ENCODE measurements at places on chromosomes 2 and 18.

GRCh38 chr2:223054193-223054781 is 2.3 kb downstream of the KCNE4 start:
- DNase-seq: no peak

DNA sequence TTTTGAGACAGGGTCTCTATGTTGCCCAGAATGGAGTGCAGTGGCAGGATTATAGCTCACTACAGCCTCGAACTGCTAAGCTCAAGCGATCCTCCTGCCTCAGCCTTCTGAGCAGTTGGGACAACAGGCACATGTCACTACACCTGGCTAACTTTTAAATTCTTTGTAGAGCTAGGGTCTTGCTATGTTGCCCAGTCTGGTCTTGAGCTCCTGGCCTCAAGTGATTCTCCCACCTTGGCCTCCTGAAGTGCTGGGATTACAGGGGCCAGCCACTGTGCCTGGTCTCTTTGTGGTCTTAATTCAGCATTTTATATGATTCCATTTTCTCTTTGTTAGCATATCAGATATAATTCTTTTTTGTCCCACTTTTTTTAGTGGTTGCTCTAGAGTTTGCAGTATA is 34.1 kb downstream of the CEP192 start:
- no peak for DNase-seq

GRCh38 chr2:112728378-112729175 is 7.8 kb downstream of the NT5DC4 start:
- DNase-seq: no peak

DNA sequence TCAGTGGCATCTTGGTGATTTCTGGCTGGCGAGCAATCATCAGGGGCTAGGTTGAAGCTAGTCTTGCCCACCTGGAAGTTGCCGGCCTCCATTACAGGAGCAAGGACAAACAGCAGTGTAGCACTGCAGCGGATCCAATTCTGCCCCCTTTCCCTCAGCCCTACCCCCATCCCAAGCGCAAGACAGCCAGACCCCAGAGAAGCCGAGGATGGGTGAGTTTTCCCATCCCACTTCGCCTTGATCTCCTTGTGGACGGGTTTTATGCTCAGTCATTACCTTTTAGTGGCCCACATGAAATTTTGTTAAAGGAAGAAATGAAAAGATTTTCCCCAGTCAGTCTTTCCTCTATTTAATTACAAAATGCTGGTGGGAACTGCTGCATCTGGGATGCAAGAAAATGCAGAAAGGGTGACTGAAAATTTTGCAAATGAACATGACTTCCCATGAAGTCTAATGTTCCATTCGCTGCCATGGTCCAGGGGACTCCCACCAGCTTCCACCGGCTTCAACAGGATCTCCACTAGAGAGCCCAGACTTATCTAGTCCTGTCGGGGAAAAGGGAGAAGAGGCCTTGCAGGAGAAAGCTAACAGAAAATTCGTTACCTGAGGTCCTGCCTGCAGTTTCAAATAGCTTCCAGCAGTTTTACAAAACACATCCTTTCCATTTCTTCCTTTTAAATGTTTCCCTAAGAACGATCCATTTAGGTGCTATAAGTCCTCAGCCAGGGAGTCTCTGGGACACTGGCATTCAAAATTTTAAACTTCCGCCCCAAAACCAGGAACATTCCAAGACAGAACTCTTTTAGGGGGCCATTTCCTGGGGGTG is 1.9 kb upstream of the HOXD9 start:
- DNase-seq: no peak

GRCh38 chr2:42232024-42232423 is 62.9 kb downstream of the EML4 start:
- DNase-seq: no peak

GRCh38 chr2:50102383-50102782 is 929.5 kb downstream of the NRXN1 start:
- no peak for DNase-seq

GRCh38 chr2:197235711-197236110 is 74.9 kb downstream of the ANKRD44 start:
- DNase-seq: peak; percentile 17

DNA sequence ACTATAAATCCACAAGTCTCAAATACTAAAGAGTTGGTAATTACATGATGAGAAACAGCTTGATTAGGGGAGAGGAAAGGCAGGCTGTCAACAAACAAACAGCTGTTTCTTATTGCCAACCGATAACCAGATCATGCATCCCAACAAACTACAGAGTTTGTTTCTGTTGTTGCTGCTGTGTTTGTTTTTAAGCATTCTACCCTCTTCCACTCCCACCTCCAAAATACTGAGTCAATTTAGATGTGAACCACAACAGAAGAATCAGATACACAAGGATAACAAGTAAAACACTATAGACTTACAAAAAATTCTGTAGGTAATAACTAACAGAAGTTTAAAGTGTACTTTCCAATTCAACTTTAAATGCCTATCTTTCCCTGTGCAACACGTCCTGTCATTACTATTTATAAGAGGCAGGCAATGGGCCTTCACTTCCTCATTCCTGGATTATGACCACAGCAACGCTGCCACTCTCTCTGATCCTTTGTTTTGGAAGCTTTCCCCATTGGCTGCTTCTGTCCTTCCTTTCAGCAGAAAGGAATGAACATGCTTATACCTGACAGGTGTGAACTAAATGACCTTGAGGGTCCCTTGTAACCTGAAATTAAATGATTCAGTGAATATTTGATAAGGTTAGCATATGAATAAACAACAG is 152.0 kb downstream of the SRBD1 start:
- no peak for DNase-seq
